HFFc6 (cell line): ENCODE measurements at places on chromosomes 5 and 9.

DNA sequence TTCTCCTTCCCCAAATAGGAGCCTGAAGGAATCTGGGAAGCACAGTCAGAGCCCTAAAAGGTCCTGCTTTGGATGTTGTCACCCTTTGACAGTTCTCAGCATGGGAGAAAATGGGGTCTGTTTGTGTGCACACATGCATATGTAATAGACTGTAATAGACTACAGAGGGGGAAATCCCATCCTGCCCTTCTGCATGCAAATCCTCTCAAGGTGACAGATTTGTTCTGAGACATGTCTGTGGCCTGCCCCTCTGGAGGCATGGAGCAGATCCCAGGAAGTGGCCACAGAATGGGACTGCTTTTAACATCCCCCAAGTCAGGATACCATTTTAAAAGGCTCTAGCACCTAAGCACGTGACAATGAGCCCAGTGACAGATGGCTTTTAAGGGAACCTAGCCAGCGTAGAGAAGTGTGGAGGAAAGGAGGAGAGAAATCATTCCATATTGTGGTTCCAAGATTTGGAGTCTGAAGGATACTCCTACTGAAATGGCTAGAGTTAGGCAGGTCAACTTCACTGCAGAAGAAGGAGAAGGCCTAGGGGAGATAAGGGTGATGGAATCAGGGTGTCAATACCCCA is 483.5 kb downstream of the SPOCK1 start:
- no peak overlapping the region for H3K27ac ChIP-seq
- H3K4me3 ChIP-seq, result no peak overlapping the region
- DNase-seq, result no peak
- H3K4me1 ChIP-seq, result no peaks in the 10 kb centered on the region
- no peaks in the 10 kb centered on the region for H3K36me3 ChIP-seq
- H3K27me3 ChIP-seq, result no peaks in the 10 kb centered on the region

GRCh38 chr5:127700237-127700766 is 2.9 kb upstream of the CCDC192 start:
- H3K4me3 ChIP-seq, result no peak overlapping the region
- no peaks in the 10 kb centered on the region for H3K36me3 ChIP-seq
- H3K27ac ChIP-seq, result no peak overlapping the region
- no peak for DNase-seq
- peaks cover 20% of the 10 kb centered on the region for H3K27me3 ChIP-seq

DNA sequence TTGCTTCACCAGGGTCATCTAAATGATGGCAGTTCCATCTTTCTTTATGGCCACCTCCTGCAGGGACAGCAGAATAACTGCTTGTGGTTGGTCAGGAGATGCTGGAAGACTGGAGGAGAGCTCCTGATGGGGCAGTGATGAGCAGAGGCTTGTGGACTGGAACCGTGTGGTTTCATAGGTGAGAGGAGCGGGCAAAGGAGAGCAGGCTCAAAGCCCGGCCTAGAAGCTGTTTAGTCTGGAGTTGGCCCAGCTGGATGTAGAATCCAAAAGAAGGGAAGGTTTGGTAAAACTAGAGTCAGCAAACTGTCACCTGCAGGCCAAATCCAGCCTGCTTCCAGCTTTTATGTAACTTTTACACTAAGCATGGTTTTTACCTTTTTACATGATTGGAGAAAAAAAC is 32.9 kb upstream of the TLE1 start:
- peaks cover 15% of the 10 kb centered on the region for H3K27me3 ChIP-seq
- no peak overlapping the region for H3K4me3 ChIP-seq
- H3K27ac ChIP-seq, result no peak overlapping the region
- no peak for DNase-seq

- peaks cover 8% of the 10 kb centered on the region for H3K27me3 ChIP-seq
- H3K4me3 ChIP-seq, result no peak overlapping the region
Measured at GRCh38 chr5:76754668-76755078, 38.7 kb downstream of the F2R start.

DNA sequence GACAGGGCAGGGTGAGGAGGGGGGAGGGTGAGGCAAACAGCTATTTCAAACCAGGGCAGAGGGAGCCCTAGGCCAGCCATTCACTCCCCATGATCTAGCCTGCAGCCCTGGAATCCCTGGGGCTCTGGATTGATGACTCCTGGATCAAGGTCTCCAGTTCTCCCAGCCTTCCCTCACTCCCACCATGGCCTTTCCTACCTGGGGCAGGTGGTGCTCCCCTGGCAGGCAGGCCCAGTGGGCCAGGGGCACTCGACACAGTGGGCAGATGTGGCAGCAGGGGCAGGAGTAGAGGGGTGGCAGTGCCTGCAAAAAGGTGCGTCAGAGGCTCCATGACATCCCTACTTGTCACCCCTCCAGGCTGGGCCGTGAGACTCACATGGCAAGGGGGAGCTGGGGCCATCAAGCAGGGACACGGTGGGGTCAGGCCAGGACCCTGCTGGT is 6.0 kb downstream of the KIF12 start:
- no peak for DNase-seq
- peaks cover 26% of the 10 kb centered on the region for H3K27me3 ChIP-seq
- H3K4me1 ChIP-seq, result no peaks in the 10 kb centered on the region
- no peaks in the 10 kb centered on the region for H3K36me3 ChIP-seq
- no peak overlapping the region for H3K27ac ChIP-seq

GRCh38 chr9:114121227-114122135 is 22.4 kb upstream of the KIF12 start:
- H3K4me3 ChIP-seq, result no peak overlapping the region
- no peaks in the 10 kb centered on the region for H3K36me3 ChIP-seq
- H3K4me1 ChIP-seq, result no peaks in the 10 kb centered on the region
- H3K27me3 ChIP-seq, result peaks cover 32% of the 10 kb centered on the region
